ENCODE measurements at places on chromosomes 11 and 22. TPM values are rescaled to one million over a fixed set of nuclear protein-coding genes. Genes with fewer than 3 reads are reported as not detected.
A peak's percentile ranks its signal among the peaks of the same experiment; 100 is the strongest.

Gene THAP12
- 107 TPM for polyA plus RNA-seq

DNA sequence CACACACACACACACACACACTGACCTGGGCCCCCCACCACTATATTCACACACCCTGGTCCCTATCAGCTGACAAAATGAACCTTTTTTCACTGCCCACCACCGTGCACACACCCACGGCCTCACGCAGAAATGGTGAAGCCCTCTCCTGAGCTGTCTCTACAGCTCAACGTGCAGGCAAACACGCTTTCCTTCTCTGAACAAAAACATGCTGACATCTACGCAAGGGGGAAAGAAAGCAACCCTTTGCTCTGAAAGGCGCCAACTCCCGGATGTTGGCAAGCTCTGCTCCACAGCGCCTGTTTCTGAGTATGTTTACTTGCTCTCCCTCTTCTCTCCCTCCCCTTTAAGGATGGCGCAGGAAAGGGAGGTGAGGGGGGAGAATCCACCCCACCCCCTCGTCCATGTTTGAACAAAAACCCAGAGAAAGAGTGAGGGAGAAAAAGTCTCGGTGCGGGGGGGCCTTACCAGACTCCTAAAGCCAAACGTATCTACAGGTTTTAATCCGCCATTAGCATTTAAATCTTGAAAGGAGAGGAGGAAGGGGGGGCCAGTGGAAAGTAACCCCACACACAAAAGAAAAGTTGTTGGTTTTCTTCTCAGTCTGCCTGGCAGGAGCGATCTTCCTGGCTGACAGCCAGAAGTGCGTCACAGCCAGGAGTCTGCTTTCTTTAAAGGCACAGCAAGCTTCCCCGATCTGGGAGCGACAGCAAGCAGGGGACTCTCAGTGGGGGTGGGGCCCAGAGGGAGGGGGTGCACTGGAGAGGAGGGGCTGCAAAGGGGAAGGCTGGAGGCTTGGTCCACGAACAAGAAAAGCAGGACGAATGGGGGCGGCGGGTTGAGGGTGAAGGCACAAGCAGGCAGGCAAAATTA, 39.6 kb downstream of the NUMA1 start:
- DNase-seq = peak; percentile 93

GRCh38 chr22:49269371-49269770, 558.3 kb downstream of the BRD1 start:
- DNase-seq = no peak

DNA sequence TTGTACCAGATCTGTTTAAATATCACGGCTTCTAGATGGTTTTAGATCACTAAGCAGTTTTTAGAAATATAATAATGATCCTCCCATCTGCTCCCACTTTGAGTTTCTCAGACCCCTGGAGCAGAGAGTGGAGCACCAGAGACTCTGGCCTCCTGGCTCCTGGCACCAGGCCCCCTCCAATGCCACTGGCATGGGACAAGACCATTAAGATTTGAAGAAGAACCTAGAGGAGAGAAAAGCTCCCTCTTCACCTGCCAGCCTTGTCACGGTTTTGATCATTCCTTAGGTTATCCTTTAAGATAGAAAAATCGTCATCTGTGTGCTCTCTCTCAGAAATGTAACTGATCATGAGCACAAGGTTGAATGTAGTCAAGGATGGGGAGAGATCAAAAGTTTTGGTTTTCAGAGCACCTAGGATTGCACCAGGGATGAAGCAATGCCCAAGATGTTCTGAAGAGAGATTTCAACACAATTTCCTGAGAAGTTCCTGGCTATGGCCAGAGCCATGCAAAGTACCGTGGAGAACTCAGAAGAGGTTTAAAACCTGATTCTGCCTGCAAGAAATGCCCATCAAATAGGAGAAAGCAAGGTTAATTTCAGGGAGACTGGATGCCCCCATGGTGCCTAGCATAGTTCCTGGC, 22.2 kb downstream of the IL10RA start:
- no peak for DNase-seq
